HS-5 (cell line): ENCODE measurements at places on chromosomes 16 and 17.

- DNase-seq = no peak
Measured at GRCh38 chr17:64022611-64023063, 2.2 kb upstream of the ICAM2 start.

GRCh38 chr17:77496831-77497577 is 356.2 kb downstream of the SEC14L1 start:
- no peak for DNase-seq

DNA sequence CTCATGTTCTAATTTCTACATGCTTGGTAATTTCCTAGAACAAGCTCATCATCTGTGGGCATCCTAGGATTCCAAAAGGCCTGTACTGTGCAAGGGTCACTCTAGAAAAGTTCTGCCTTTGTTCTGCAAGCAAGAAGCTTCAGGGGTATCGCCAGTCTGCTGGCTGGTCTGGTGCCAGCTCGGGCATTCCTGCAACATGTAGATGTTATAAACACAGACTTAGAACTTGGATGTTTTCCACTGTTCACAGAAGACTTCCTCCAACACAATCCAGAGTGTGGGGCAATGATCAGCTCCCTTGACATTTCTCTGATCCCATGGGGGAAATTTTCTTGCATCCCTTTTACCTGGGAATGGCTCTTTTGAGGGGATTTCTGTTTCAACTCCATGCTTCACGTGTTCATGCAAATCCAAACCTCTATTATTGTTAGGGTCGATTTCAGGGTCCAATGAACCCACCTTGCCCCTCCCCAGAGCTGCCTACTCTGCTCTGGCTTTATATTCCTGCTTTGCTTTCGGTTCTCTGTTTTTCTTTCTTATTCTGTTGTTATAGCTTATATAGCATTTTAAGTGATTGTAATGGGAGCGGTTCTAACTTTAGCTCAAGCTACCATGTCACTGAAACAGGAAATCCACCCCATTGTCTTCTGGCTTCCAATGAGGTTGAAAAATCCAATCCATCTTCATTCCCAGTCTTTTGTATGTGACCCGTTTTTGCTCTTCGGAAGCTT is 25.3 kb downstream of the UBE2O start:
- DNase-seq = no peak

DNA sequence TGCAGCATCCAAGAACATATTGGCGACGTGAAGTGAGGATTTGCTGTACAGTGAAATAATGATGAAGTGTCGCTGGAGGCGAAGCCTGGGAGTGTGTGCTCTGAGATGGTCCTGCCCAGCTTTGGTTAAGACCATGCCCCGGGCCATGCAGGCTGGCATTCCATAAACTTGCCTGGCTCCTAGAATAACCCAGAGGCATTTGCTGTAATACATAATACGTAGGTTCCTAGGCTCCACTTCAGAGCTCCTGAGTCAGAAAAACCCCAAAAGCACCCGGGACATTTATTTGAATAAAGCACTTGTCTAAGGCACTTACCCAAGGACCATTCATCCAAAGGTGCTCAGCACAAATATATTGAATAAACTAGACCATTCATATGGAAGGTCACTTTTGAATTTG is 279.3 kb downstream of the ABCC12 start:
- no peak for DNase-seq

DNA sequence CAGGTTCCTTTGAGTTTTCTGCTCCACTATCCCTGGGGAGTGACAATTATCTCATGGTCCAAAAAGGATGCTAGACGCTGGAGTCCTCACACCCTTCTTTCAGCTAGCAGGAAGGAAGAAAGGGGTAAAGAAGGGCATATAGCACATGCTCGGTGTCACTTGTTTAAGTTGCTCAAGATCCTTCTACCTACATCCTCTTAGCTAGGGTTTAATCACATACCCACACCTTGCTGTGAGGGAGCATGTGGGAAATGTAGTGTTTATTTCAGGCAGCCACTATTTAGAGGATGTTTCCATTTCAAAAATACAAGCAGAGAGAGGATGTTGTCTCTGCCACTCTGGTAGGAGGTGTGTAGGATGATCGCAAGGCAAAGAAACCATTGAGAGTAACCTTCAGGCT is 4.5 kb downstream of the PRKCB start:
- no peak for DNase-seq

- DNase-seq = no peak
Measured at GRCh38 chr17:40417258-40417608, 463 bp downstream of the TOP2A start.
